Head of caudate nucleus (tissue), 42 donors: ENCODE measurements at places on chromosomes 12 and 14.

DNA sequence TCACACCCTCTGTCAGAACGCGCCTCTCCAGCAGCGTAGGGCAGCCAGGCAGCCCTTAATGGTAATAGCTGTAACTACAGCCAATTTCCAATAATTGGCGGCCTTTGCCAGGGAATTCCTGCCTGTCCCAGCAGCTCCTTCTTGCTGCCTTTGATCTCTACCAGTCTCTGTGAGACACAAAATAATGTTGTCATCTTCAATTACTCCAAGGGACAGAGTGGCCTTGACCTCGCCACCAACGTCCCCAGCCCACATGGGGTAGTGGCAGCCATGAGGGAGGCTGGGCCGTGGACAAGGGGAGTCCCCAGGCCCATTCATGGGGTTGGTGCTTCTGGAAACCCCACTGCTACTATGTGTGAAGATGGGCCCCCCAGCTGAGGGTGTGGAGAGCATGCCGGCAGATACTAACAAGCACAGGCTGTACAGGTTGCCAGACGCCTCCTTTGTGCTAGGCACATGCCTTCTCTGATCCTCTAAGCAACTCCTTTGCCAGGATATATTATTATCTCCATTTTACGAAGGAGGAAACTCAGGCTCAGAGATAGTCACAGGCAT lies 17.4 kb upstream of the CLMN start:
- no peak for DNase-seq

GRCh38 chr12:65318186-65318685 lies 39.8 kb downstream of the MSRB3 start:
- no peak for DNase-seq

DNA sequence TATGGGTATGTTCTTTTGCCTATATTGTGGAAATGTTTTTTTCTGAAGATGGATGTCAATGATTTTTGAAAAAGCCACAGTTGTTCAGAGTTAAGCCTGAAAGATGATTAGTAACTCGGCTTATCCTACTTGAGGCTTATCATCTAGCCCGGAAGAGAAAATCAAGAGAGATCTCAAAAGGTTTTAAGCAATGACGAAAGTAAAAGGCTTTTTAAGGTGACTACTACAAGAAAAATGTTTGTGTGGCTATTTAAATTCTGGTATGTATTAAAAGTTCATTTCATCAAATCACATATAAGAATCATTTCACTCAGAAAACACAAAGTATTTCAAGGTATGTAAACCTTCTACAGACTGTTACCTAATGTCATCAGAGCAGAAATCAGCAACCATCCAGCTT lies 40.2 kb downstream of the HEATR5A start:
- DNase-seq = no peak

DNA sequence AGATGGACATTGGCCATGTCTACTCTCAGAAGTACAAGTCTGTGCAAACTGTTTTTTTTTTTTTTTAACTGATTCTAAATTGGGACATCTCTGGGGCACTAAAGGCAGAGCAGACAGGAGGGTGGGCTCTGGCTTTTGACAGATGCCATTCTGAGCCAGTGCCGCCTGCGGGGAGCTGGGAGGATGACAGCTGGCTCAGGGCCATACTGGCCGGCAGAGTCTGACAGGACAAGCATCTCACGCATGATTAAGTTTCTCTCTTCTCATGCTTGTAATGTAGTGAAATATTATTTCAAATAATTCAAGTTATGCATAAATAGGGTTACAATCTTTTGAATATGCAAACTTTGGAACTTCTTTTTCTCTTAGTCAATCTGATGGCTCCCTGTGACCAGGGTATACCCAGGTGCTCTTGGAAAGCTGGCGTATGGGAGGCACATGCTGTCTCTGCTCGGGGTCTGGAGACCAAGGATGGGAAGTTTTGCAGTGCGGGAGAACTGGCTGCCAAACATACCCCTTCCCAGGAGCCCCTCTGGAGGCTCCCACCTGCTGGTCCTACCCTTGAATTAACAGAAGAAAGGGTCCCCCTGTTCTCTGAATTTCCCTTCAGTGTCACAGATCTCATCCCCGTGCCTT lies 7.6 kb downstream of the CDCA4 start:
- DNase-seq = peak; percentile 26

DNA sequence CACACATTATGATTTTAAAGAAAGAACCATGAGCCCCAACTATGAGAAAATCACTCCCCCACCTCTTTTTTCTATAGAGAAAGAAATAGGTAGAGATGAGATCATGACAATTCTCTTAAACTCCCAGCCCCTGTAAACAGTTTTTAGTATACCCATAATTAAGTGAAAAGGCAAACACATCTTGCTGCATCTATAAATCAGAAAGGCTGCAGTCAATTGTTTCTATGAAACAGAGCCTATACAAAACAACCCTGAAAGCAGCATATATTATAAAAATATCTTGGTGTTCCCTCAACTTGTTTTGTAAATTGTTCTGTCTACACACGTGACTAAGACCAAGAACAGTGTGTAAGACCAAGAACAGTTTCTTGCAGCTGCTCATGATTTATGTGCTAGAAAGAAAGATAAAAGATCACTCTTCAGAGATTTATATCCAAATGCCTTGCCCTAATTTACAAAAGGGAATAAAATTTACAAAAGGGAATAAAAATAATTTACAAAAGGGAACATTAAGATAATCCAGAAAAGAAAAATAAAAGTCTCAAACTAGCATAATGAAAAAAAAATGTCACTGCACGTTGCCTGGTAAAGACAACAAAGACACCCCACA lies 4.8 kb downstream of the KITLG start:
- no peak for DNase-seq

DNA sequence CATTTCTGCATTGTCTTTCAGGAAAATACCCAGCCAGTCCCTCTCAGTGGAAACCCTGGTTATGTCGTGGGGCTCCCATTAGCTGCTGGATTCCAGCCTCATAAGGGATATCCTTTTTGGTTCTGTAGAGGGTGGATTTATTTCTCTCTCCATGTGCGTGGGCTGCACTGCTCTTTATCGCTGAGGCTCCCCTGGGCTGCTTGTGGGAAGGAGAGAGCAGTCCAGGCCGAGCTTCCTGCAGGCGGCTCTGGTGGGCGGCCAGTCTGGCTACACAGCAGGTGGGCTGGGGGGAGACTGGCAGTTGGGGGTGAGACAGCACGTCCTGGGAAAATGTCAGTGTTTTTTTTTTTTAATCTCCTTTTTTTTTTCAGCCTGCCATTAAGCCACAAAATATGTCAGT lies 27.6 kb downstream of the TCTN1 start:
- peak; percentile 67 for DNase-seq
